Psoas muscle (tissue), 8 donors: ENCODE measurements at places on chromosomes 5 and 9. TPM values are rescaled to one million over a fixed set of nuclear protein-coding genes. Genes with fewer than 3 reads are reported as not detected.

- no peak for DNase-seq
- no peaks in the 10 kb centered on the region for H3K4me1 ChIP-seq
- no peak overlapping the region for H3K27ac ChIP-seq
Observed at GRCh38 chr5:9538504-9538903, 7.4 kb downstream of the SEMA5A start.

Gene CNTFR
- total RNA-seq, result 42.9 TPM

Gene CTSV
- not detected for total RNA-seq

GRCh38 chr9:92887880-92888338, 10.1 kb upstream of the ZNF484 start:
- no peaks in the 10 kb centered on the region for H3K36me3 ChIP-seq
- H3K27ac ChIP-seq, result no peak overlapping the region

Gene MYMK
- total RNA-seq, result not detected

DNA sequence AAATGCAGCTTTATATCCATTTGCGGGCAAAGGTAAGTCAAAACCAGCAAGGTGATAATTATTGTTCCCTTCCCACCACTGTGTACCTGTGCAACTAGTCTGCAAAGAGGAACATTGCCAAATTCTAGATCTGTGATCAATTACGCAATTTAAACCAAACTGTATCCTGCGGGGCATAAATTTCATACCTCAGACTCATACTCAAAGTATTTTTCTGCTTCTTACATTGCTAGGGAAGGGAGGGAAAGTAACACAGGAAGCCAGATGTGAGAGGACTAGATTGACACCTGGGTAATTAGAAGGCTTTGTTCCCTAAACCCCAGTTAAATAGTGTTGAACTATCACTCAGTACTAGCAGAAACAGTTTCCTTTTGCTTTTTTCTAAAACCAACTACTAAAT, 240.2 kb upstream of the ZNF608 start:
- no peaks in the 10 kb centered on the region for H3K4me1 ChIP-seq
- no peak overlapping the region for H3K4me3 ChIP-seq
- DNase-seq, result no peak
- H3K27me3 ChIP-seq, result no peaks in the 10 kb centered on the region

Gene SLC46A2
- not detected for total RNA-seq

DNA sequence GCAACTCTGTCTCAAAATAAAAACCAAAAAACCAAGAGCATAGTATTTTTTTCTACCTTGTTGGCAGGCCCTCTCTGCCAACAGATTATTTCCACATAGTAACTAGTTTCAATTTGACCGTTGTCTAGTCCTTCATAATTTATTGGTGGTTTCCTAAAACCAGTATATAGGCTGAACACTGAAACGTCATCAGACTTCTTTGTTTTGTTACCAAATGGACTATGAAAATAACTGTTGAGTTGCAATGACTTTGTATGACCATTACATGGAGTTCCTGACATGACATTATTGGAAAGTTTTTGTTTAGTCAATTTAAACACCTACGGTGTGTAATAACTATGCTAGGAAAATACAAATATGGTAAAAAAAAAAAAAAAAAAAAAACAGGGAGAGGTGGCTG, 1.7 kb downstream of the AGGF1 start:
- no peaks in the 10 kb centered on the region for H3K27me3 ChIP-seq
- peaks cover 31% of the 10 kb centered on the region for H3K36me3 ChIP-seq
- no peak overlapping the region for H3K27ac ChIP-seq
- DNase-seq, result no peak
- H3K4me1 ChIP-seq, result peaks cover 10% of the 10 kb centered on the region

DNA sequence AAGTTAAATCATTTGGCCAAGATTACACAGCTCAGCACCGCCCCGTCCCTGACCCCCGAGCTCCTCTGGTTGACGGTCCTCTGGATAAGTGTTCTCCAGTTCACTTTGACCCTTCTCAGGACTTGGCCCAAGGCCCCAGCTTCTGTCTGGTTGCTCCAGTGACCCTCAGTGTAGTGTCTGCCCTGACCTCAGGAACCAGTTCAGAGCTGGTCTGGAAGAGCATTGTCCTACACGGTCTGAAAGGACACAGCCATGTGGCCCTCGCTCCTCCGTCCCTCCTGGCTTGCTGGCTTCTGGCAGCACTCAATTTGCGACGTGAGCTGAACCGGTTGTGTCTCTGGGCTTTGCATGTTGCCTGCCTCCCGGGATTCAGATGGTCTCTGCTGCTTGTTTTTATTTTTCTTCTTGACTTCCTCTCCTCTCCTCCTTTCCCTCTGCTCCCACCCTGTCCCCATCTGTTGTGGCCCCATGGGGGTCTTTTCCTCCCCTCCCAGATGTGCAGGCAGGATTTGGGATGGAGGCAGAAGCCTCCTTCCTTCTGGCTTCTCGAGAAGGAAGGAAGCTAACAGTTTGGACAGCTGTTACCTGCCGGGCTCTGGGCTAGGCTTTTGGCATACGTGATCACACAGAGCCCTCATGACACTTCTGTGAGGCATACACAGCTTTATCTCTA, 72.0 kb downstream of the PPARGC1B start:
- no peaks in the 10 kb centered on the region for H3K27me3 ChIP-seq
- peaks cover 98% of the 10 kb centered on the region for H3K4me1 ChIP-seq
- H3K4me3 ChIP-seq, result no peak overlapping the region
- H3K36me3 ChIP-seq, result no peaks in the 10 kb centered on the region
- DNase-seq, result no peak
- H3K27ac ChIP-seq, result peak overlapping the region; percentile 99

DNA sequence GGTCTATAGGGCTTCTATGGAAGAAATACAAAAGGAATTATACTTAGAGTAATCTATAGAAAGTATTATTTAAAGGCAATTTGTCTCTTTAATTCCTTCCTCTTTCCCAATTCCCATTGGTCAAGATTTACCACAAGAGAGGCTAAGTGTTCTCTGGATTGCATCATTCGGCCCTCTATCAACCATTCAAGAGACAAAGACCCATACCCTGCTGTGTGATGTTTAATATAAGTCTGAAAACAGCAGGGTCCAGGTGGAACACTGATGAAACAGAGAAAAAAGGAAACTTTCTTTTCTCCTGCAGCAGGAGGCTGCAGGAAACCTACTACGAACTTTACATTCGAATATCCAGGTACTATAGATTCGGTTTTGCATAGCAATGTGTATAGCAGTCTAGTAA, 323.4 kb downstream of the CHSY3 start:
- H3K36me3 ChIP-seq, result no peaks in the 10 kb centered on the region
- H3K27me3 ChIP-seq, result no peaks in the 10 kb centered on the region

Gene SPAAR
- total RNA-seq, result 4.6 TPM

DNA sequence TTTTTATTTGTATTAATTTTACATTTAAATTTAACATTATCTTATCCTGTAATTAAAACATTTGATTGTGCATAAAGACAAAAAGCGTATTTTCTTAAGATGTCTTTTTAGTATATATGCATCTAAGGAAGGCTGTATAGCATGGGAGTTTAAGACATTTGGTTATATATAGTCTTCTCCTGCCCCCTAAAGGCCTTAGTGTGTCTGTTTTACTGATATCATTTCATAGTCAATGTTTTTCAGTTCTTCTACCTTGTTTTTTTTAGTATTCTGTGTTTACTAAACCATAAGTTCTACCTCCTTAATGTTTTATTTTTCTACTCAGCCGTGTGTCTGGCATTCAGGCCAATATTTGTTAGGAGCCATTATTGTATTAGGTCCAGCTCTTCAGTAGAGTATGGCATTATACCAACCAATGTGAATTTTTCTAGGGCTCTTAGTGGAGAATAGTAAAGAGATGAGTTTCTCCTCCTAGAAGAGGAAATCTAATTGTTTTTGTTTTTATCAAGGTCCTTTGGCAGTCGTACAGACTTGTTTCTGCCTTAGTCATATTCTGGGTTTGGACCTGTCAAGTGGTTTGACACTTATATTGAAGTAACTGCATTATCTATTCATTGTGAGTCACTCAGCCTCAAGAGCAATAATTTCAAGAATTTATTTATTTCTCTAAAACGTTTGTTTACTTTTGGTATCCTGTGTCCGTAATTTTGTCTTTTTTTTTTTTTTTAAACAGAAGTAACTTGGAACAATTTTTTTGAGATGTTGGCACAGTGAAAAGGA, 74.8 kb downstream of the SLF1 start:
- H3K27ac ChIP-seq, result no peak overlapping the region
- H3K4me1 ChIP-seq, result no peaks in the 10 kb centered on the region
- H3K36me3 ChIP-seq, result peaks cover 12% of the 10 kb centered on the region

Gene SLC36A3
- total RNA-seq, result not detected

Gene MYO10
- 10.1 TPM for total RNA-seq

DNA sequence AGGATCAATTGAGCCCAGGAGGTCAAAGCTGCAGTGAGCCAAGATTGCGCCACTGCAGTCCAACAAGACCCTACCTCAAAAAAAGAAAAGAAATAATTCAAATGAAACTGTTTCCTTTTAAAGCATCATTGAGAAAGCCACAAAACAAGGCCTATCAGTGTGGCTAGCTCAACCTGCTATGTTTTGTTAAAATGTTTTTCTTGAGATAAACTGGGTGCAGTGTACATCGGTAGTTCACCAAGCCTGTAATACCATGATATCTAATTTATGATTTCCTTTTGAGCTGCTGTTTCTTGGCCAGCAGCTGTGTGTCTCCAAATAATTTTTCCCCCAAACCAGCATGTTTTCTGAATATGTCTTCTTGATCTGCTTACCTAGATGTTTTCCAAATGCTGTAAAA, 97.3 kb upstream of the GOLGA1 start:
- no peaks in the 10 kb centered on the region for H3K27me3 ChIP-seq
- no peak for DNase-seq
- H3K27ac ChIP-seq, result no peak overlapping the region
- H3K36me3 ChIP-seq, result no peaks in the 10 kb centered on the region
- no peaks in the 10 kb centered on the region for H3K4me1 ChIP-seq

Gene AQP7
- total RNA-seq, result 8.6 TPM

DNA sequence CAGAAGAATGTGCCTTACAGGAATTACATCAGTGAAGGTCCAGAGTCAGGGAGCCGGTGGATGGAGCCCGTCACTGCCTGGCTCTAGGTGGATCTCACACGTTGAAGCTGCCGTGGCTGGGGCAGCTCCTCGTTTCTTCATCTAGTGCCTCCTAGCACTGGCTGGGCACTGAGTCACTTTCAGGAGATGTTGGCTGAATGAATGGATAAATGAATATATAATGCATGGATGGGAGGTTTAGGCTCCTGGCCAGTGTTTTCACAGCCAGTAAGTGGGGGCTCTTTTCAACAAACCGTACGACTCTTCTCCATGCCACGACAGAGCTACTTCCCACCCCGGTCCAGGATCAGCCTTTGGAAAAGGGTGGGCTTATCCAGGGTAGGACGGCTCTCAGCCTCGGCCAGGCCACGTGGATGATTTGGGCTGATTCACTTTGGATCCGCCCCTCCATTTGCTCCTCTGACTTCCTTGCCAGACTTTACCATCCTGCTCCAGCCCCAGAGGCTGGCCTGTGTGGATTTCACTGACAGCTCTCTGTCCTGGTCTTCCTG, 1.3 kb upstream of the SH3PXD2B start:
- no peak overlapping the region for H3K4me3 ChIP-seq
- no peak overlapping the region for H3K27ac ChIP-seq
- H3K27me3 ChIP-seq, result no peaks in the 10 kb centered on the region
- peak; percentile 42 for DNase-seq
- no peaks in the 10 kb centered on the region for H3K36me3 ChIP-seq

Gene GRIN1
- total RNA-seq, result not detected

GRCh38 chr9:127714020-127714750, 1.3 kb downstream of the PTRH1 start:
- H3K27me3 ChIP-seq, result no peaks in the 10 kb centered on the region
- no peak overlapping the region for H3K27ac ChIP-seq
- H3K4me3 ChIP-seq, result peak overlapping the region; percentile 85
- DNase-seq, result no peak

DNA sequence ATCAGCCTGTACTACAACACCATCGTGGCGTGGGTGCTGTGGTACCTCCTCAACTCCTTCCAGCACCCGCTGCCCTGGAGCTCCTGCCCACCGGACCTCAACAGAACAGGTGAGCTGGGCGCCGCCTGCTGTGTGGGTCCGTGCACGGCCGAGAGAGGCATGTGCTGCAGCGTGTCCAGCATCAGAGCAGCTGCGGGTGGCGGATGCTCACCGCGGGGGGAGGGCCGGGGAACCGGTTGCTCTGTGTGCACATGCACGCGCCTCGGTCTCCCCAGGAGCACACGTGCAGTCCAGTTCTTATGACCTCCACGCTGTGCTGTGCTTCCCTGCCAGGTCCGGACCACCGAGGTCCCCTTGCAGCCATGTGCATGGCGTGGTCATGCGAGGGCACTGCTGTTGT, 7.6 kb downstream of the SLC6A18 start:
- no peaks in the 10 kb centered on the region for H3K4me1 ChIP-seq
- H3K27ac ChIP-seq, result no peak overlapping the region
- no peaks in the 10 kb centered on the region for H3K27me3 ChIP-seq
- H3K36me3 ChIP-seq, result no peaks in the 10 kb centered on the region

DNA sequence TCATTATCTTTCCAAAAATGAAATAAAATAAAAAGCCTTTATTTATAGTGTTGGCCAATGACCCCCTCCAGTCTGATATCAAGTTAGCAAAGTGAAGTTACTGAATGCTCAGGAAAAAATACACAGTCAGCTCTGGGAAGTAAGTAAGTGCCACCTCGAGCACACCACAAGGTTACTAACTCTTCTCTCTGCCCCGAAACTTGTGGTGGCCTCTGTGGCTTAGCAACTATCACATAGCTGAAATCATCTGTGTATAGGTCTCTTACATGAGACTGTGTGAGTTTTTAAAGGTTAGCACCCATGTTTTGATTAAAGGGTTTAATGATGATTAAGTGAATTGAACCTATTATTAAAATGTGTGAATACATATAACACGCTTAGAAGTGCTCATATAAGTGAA, 161.4 kb upstream of the KLF4 start:
- no peak overlapping the region for H3K27ac ChIP-seq
- H3K4me3 ChIP-seq, result no peak overlapping the region
- H3K36me3 ChIP-seq, result no peaks in the 10 kb centered on the region
- no peaks in the 10 kb centered on the region for H3K27me3 ChIP-seq
- DNase-seq, result no peak

Gene NR6A1
- 2.6 TPM for total RNA-seq

GRCh38 chr5:125833398-125833797, 589.8 kb upstream of the GRAMD2B start:
- H3K27ac ChIP-seq, result no peak overlapping the region
- no peaks in the 10 kb centered on the region for H3K36me3 ChIP-seq
- H3K4me3 ChIP-seq, result no peak overlapping the region
- no peak for DNase-seq

- H3K36me3 ChIP-seq, result no peaks in the 10 kb centered on the region
- no peak overlapping the region for H3K27ac ChIP-seq
- no peak for DNase-seq
- no peaks in the 10 kb centered on the region for H3K4me1 ChIP-seq
- H3K27me3 ChIP-seq, result no peaks in the 10 kb centered on the region
Observed at GRCh38 chr5:16740066-16740810, 123.4 kb upstream of the RETREG1 start.
